Kidney (tissue), 22 donors: ENCODE measurements at places on chromosomes 2 and 18. TPM values are rescaled to one million over a fixed set of nuclear protein-coding genes. Genes with fewer than 3 reads are reported as not detected.

SP140 gene
- total RNA-seq, result 7.3 TPM

RESP18 gene
- not detected for total RNA-seq

MC5R gene
- total RNA-seq, result not detected

EGR4 gene
- total RNA-seq, result not detected

MOCOS gene
- total RNA-seq, result 5.8 TPM

LYG1 gene
- total RNA-seq, result 21.0 TPM

LTBP1 gene
- total RNA-seq, result 39.8 TPM

BUB1 gene
- total RNA-seq, result 1.8 TPM

RAB31 gene
- 77.1 TPM for total RNA-seq

DSG4 gene
- not detected for total RNA-seq

IER3IP1 gene
- total RNA-seq, result 14.4 TPM

AMER3 gene
- total RNA-seq, result not detected

TNFRSF11A gene
- total RNA-seq, result 5.4 TPM

FOXI3 gene
- total RNA-seq, result not detected

FAM237A gene
- total RNA-seq, result not detected
